CD8-positive, alpha-beta memory T cell (primary cell): ENCODE measurements at places on chromosomes 1 and 21. TPM values are rescaled to one million over a fixed set of nuclear protein-coding genes. Genes with fewer than 3 reads are reported as not detected.

GRCh38 chr1:217363319-217363718 lies 267.6 kb downstream of the GPATCH2 start:
- no peaks in the 10 kb centered on the region for H3K27me3 ChIP-seq
- DNase-seq, result no peak
- H3K4me1 ChIP-seq, result no peaks in the 10 kb centered on the region
- H3K4me3 ChIP-seq, result no peak overlapping the region

A3GALT2 gene
- total RNA-seq, result not detected

DNA sequence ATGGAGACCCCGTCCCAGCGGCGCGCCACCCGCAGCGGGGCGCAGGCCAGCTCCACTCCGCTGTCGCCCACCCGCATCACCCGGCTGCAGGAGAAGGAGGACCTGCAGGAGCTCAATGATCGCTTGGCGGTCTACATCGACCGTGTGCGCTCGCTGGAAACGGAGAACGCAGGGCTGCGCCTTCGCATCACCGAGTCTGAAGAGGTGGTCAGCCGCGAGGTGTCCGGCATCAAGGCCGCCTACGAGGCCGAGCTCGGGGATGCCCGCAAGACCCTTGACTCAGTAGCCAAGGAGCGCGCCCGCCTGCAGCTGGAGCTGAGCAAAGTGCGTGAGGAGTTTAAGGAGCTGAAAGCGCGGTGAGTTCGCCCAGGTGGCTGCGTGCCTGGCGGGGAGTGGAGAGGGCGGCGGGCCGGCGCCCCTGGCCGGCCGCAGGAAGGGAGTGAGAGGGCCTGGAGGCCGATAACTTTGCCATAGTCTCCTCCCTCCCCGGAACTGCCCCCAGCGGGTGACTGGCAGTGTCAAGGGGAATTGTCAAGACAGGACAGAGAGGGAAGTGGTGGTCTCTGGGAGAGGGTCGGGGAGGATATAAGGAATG lies 505 bp downstream of the LMNA start:
- peaks cover 3% of the 10 kb centered on the region for H3K27me3 ChIP-seq
- H3K4me1 ChIP-seq, result peaks cover 20% of the 10 kb centered on the region
- no peak for DNase-seq
- H3K36me3 ChIP-seq, result no peaks in the 10 kb centered on the region
- peak overlapping the region; percentile 77 for H3K4me3 ChIP-seq
- peak overlapping the region; percentile 93 for H3K27ac ChIP-seq

GRCh38 chr1:185694081-185694480 lies 40.1 kb upstream of the HMCN1 start:
- peak overlapping the region; percentile 53 for H3K4me3 ChIP-seq
- H3K27me3 ChIP-seq, result no peaks in the 10 kb centered on the region
- no peak overlapping the region for H3K27ac ChIP-seq
- H3K36me3 ChIP-seq, result no peaks in the 10 kb centered on the region

DCST2 gene
- total RNA-seq, result 0.16 TPM

PPM1J gene
- not detected for total RNA-seq

DNA sequence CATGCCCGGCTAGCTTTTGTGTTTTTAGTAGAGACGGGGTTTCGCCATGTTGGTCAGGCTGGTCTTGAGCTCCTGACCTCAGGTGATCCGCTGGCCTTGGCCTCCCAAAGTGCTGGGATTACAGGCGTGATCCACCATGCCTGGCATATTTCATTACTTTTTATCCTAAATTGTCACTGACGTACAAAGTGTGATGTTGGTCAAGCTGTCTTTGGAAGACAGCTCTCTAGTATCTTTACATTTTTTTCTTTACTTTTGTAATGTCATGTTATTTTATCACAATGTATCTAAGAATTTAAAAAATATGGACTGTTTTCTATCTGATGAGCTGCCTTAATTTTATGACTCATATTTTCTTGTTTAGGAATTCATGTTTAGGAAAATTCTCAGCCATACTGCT lies 72.2 kb downstream of the SPATA17 start:
- H3K36me3 ChIP-seq, result no peaks in the 10 kb centered on the region
- no peak for DNase-seq
- H3K4me3 ChIP-seq, result no peak overlapping the region

GRCh38 chr1:67590329-67590728 lies 94.7 kb upstream of the GADD45A start:
- DNase-seq, result no peak
- H3K27me3 ChIP-seq, result no peaks in the 10 kb centered on the region
- H3K36me3 ChIP-seq, result no peaks in the 10 kb centered on the region
- no peak overlapping the region for H3K27ac ChIP-seq
- H3K4me3 ChIP-seq, result no peak overlapping the region

DTL gene
- total RNA-seq, result 86.9 TPM

DNA sequence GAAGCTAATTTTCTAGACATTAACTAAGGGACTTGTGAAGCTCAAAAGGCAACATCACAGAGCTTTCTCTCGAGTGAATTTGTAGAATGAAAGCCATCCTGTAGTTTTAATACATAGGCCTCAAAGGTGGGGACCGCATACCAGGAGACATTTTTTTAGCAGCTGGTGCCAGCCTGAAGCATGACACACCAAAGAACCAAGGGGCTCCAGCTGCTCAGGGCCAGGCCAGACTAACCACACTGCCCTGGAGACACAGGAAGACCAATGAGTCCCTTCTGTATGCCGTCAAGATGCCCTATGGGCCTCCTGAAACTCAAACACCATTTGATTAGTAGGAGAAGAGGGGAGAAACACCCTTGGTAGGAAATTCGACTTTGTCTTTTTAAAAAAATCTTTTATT lies 113.9 kb upstream of the CACNA1E start:
- no peaks in the 10 kb centered on the region for H3K27me3 ChIP-seq
- no peaks in the 10 kb centered on the region for H3K4me1 ChIP-seq
- H3K27ac ChIP-seq, result no peak overlapping the region
- H3K36me3 ChIP-seq, result no peaks in the 10 kb centered on the region
- no peak overlapping the region for H3K4me3 ChIP-seq

DNA sequence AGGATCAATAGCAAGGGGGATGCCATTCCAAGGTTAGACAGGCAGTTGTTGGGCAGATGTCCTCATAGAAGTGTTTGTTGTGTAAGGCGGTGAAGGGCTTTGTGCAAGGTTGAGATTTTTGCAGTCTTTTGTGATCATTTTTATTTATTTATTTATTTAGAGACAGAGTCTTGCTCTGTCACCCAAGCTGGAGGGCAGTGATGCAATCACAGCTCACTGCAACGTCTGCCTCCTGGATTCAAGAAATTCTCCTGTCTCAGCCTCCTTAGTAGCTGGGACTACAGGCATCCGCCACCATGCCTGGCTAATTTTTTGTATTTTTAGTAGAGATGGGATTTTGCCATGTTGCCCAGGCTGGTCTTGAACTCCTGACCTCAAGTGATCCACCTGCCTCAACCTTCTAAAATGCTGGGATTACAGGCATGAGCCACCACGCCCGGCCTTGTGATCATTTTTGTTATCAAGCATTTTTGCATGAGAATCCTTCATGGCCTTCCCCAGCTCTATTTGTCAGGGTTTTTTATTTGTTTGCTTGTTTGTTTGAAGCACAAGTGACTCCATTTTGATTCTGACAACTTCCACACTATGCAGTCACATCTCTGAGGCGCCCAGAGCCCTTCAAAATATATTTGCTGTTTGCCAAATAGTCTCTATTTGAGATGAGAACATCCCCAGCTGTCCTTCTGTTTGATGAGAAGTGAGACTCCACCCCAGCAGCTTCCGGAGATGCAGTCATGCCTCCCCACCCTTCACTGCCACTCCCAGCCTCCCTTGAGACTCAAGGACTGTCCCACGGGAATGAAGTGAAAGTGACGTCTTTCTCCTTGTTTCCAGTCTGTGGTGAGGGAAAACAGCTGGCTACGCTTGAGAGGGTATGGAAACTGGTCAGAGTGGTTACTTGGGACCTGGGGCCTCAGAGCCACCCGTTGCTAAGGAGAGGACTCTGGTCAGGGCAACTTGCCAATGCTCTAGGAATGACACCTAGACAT lies 38.0 kb downstream of the TMEM50B start:
- H3K27ac ChIP-seq, result no peak overlapping the region
- H3K4me1 ChIP-seq, result no peaks in the 10 kb centered on the region
- H3K27me3 ChIP-seq, result no peaks in the 10 kb centered on the region
- no peak for DNase-seq
- H3K4me3 ChIP-seq, result no peak overlapping the region
- H3K36me3 ChIP-seq, result peaks cover 5% of the 10 kb centered on the region

ADAM15 gene
- total RNA-seq, result 36.9 TPM

DNA sequence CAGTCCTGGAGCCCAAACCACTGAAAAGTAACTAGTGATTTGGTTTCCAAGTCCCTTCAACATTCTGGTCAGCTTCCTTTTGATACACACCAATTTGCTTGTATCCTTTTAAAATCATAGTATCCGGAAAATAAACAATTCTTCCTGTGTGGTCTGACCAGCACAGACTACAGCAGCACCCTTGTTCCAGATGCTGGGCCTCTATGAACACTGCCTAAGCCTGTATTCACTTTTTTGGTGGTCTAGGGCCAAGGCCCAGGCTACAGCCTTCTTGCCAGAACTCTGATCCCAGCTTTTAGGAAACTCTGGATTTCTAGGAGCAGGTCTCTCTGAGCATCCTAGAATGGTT lies 801 bp upstream of the DDAH1 start:
- no peaks in the 10 kb centered on the region for H3K36me3 ChIP-seq
- H3K27me3 ChIP-seq, result peaks cover 8% of the 10 kb centered on the region
- H3K27ac ChIP-seq, result no peak overlapping the region
- H3K4me1 ChIP-seq, result no peaks in the 10 kb centered on the region
- no peak overlapping the region for H3K4me3 ChIP-seq

GRCh38 chr1:165842671-165843129 lies 15.3 kb downstream of the UCK2 start:
- H3K4me1 ChIP-seq, result peaks cover 13% of the 10 kb centered on the region
- H3K27ac ChIP-seq, result no peak overlapping the region
- H3K4me3 ChIP-seq, result no peak overlapping the region
- no peak for DNase-seq
